ENCODE measurements at places on chromosomes 13 and 19.
A peak's percentile ranks its signal among the peaks of the same experiment; 100 is the strongest.

- no peak for DNase-seq
Observed at GRCh38 chr19:36203293-36203692, 11.2 kb downstream of the ZNF565 start.

DNA sequence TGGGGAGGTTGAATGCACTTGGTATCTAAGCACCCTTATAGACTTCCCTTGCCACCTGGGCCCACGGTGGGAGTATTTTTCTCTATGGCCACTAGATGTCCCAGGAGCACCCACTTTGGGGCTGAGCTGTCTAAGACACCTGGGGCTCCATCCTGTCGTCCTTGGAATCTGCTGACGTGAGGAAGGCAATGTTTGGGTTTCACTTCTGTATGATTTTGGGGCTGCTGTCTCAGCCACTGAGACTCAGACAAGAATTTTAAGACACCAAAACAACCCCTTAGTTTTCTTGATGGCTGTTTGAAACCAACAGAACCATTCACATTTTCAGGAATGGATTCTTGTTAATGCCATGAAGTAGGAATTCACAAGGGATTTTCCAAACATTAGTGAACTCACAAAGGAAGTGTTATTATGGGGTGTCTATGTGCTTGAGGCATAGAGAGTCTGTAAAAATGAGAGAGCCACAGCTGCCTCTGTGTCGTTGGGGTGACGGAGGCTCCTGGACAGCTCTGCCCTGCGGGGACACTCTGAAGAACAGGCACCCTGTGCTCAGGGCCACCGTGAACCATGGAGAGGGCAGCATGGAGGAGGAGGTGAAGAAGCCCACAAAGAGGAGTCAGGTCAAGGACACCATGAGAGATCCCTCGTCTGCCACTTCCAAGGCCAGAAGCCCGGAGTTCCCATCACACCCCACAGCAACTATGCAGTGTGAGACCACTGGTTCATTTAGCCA, 106.8 kb upstream of the SPATA13 start:
- peak; percentile 95 for DNase-seq

DNA sequence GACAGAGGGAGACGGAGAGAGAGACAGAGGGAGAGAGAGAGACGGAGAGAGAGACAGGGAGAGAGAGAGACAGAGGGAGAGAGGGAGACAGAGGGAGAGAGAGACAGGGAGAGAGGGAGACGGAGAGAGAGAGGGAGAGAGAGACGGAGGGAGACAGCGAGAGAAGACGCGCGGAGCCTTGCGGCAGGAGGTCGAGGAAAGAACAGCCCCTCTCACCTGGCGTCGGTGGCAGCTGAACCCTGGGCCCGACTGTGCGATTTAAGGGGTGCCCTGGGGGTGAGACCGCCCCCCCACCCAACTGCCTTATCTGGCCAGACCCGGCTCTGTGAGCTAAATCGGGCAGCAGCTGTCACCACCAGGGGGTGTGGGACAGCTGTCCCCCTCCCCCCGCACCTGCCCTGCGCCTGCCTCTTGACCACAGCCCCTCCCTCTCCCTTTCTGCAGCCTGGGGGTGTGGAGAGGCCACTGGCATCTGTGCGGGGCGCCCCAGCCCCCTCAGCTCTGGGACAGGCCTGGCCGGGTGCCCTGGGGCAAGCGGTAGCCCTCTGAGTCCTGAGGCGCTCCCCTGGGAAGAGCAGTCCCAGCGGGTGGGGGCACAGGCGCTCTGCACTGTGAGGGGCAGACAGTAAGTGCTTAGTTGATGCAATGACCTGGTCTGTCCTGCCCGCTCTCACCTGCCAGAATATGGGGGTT, 10.8 kb downstream of the JOSD2 start:
- DNase-seq = peak; percentile 42

DNA sequence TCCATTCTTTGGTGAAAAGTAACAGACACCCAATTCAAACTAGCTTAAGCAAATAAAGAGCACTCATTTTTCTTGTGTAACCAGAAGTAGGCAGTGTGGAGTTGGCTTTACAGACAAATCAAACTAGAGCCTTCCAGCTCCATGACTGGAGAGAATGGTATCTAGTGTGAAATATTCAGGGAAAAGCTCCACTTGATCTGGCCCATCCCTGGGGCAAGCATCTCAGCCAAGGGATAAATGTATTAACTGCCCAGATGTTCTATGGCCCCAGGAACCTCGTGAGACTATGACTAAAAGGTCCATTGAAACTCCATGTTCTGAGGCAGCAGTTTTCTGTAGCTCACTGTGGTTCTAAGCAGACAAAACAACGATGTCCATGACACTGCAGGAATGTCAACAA, 49.9 kb downstream of the TBC1D4 start:
- peak; percentile 24 for DNase-seq

DNA sequence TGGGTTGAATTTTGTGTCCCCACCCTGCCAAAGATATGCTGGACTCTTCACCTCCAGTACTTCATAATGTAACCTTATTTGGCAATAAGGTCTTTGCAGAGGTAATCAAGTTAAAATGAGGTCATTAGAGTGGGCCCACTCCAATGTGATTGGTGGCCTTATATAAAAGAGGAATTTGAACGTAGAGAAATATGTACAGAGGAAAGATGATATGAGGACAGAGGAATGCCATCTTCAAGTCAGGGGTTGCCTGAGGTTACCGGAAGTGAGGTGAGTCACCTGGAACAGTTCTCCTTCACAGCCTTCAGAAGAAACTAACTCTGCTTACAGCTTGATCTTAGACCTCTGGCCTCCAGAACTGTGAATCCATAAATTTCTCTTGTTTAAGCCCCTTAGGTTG, 69.9 kb downstream of the GPC5 start:
- no peak for DNase-seq

DNA sequence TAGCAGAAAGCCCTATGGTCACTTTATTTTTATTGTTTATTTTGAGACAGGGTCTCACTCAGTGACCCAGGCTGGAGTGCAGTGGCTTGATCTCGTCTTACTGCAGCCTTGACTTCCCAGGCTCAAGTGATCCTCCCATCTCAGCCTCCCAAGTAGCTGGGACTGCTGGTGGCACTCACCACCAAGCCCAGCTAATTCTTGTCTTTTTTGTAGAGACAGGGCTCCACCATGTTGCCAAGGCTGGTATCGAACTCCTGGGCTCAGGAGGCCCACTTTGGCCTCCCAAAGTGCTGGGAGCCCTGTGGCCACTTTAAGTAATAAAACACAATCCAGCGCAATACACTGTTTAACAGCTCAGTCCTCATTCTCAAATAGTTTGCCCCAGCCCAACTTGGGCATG, 69.3 kb downstream of the NUFIP1 start:
- DNase-seq = no peak

DNA sequence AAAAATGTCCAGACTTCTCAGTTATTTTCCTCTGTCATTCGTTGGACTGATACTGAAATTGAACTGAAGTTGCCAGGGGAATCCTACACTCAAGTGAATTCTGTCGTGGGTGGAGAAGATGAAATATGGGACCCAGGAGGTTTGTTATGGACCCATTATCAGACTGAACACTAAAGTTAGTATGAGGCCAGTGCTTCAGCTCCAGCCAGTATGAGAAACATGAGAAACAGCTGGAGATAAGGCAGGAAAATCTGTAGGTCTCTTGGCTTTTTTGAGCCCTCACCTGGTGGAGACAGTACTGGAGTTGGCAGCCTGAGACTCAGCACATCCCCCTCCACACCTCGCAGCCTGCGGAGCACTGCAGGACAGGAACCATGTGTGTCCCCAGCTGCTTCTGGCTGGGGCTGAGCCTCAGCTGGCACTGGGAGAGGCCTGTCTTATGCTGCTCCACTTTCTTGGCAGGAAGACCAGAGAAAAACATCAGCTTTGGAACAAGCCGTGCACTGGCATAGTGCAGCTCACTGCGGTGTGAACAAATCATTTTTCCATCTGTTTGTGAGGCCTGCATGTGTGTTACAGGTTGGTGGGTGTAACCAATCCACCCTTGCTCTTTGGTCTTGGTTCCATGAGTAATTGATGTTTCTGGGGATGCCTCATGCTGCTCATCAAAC, 641.0 kb downstream of the FGF9 start:
- DNase-seq = no peak

- DNase-seq = peak; percentile 55
Observed at GRCh38 chr19:1113030-1113985, 9.5 kb downstream of the GPX4 start.

GRCh38 chr19:38304352-38304865, 358 bp downstream of the C19orf33 start:
- DNase-seq = no peak

GRCh38 chr13:50608370-50608769, 235.1 kb downstream of the DLEU7 start:
- no peak for DNase-seq

GRCh38 chr13:39417643-39418042, 185.3 kb downstream of the LHFPL6 start:
- no peak for DNase-seq
